ENCODE measurements at places on chromosomes 4 and X. TPM values are rescaled to one million over a fixed set of nuclear protein-coding genes. Genes with fewer than 3 reads are reported as not detected.

The SORCS2 gene
- total RNA-seq, result 0.77 TPM

The ZMAT1 gene
- total RNA-seq, result 0.04 TPM

The OPN1MW3 gene
- total RNA-seq, result not detected

The GPC3 gene
- not detected for total RNA-seq
